Effector memory CD8-positive, alpha-beta T cell (primary cell): ENCODE measurements at places on chromosomes 7 and 10.

- no peaks in the 10 kb centered on the region for H3K27me3 ChIP-seq
- H3K4me1 ChIP-seq = no peaks in the 10 kb centered on the region
- H3K27ac ChIP-seq = no peak overlapping the region
- no peaks in the 10 kb centered on the region for H3K36me3 ChIP-seq
- no peak overlapping the region for H3K4me3 ChIP-seq
- no peak for DNase-seq
These were observed 19.5 kb downstream of the TSPAN33 start for GRCh38 chr7:129163875-129164544.

GRCh38 chr10:87846023-87846422 is 17.3 kb downstream of the KLLN start:
- no peak overlapping the region for H3K4me3 ChIP-seq
- peaks cover 3% of the 10 kb centered on the region for H3K36me3 ChIP-seq
- no peaks in the 10 kb centered on the region for H3K27me3 ChIP-seq
- no peak for DNase-seq
- H3K27ac ChIP-seq = no peak overlapping the region
- H3K4me1 ChIP-seq = no peaks in the 10 kb centered on the region

GRCh38 chr10:119205894-119206602 is 1.3 kb upstream of the GRK5 start:
- H3K27ac ChIP-seq = peak overlapping the region; percentile 93
- H3K27me3 ChIP-seq = no peaks in the 10 kb centered on the region
- peaks cover 24% of the 10 kb centered on the region for H3K4me1 ChIP-seq
- H3K36me3 ChIP-seq = peaks cover 13% of the 10 kb centered on the region
- DNase-seq = peak; percentile 8
- H3K4me3 ChIP-seq = peak overlapping the region; percentile 79

- H3K4me1 ChIP-seq = peaks cover 72% of the 10 kb centered on the region
- H3K27ac ChIP-seq = peak overlapping the region; percentile 60
- H3K4me3 ChIP-seq = peak overlapping the region; percentile 5
- H3K36me3 ChIP-seq = peaks cover 32% of the 10 kb centered on the region
These were observed 9.6 kb downstream of the EPC1 start for GRCh38 chr10:32337350-32337749.

GRCh38 chr7:2771274-2771731 is 72.8 kb downstream of the GNA12 start:
- H3K4me1 ChIP-seq = no peaks in the 10 kb centered on the region
- H3K36me3 ChIP-seq = no peaks in the 10 kb centered on the region
- DNase-seq = no peak
- H3K27ac ChIP-seq = no peak overlapping the region

- H3K4me3 ChIP-seq = no peak within 1 kb of the TSS
- no peak for DNase-seq
- H3K36me3 ChIP-seq = no peaks in the 10 kb centered on the region
- H3K27me3 ChIP-seq = peaks cover 83% of the 10 kb centered on the region
- no peak within 1 kb of the TSS for H3K27ac ChIP-seq
These were observed at the start of gene PTF1A for GRCh38 chr10:23191764-23192711. Gene PTF1A, plus strand, starts transcription at chr10:23192312. Its CDS starts 219 bp downstream, at chr10:23192531.

GRCh38 chr10:89555688-89556445 is 20.5 kb upstream of the SLC16A12 start:
- H3K36me3 ChIP-seq = no peaks in the 10 kb centered on the region
- peaks cover 31% of the 10 kb centered on the region for H3K27me3 ChIP-seq
- H3K4me3 ChIP-seq = no peak overlapping the region
- H3K27ac ChIP-seq = no peak overlapping the region

DNA sequence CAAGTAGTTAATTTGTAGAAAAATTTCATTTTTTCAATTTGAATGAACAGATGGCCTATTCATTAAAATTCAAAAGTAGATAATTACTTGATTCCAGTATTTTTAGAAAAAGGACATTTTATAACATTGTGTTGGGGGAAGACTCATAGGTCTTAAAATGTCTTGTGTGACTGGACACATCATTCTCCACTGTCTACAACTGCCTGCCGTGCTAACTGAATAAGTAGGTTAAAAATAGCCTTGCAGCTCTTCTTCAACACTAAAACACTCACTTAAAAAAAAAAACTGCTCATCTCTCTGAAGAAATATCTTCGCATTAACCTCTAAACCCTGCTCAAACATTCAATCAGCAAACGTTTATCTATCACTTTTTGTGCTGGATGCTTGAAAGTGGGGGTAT is 253.8 kb downstream of the CSTF2T start:
- H3K4me3 ChIP-seq = no peak overlapping the region
- no peaks in the 10 kb centered on the region for H3K27me3 ChIP-seq
- no peak for DNase-seq

GRCh38 chr10:131852176-131852822 is 48.5 kb upstream of the PPP2R2D start:
- no peak overlapping the region for H3K27ac ChIP-seq
- H3K27me3 ChIP-seq = peaks cover 30% of the 10 kb centered on the region
- H3K4me1 ChIP-seq = no peaks in the 10 kb centered on the region
- H3K36me3 ChIP-seq = no peaks in the 10 kb centered on the region

GRCh38 chr10:126804396-126804795 is 100.8 kb upstream of the DOCK1 start:
- DNase-seq = no peak
- H3K4me1 ChIP-seq = no peaks in the 10 kb centered on the region
- no peaks in the 10 kb centered on the region for H3K36me3 ChIP-seq
- H3K4me3 ChIP-seq = no peak overlapping the region
- no peaks in the 10 kb centered on the region for H3K27me3 ChIP-seq

DNA sequence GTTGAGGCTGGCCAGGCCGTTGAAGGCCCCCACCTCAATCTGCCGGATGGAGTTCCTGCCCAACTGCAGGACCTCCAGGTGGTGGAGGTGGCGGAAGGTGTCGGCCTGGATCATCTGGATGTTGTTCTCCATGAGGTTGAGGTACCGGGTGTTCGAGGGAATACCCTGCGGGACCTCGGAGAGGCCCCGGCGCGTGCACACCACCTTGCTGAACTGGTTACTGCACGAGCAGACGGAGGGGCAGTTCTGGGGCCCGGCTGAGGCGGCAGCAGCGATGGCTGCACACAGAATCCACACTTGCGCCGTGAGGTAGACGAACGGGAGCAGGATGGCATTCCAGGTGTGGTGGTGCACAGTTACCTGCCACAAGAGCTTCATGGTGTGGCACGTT is 979 bp downstream of the LRRC4 start:
- peak overlapping the region; percentile 72 for H3K4me3 ChIP-seq
- DNase-seq = no peak
- peak overlapping the region; percentile 41 for H3K27ac ChIP-seq
- H3K27me3 ChIP-seq = peaks cover 6% of the 10 kb centered on the region
- peaks cover 14% of the 10 kb centered on the region for H3K36me3 ChIP-seq
- H3K4me1 ChIP-seq = peaks cover 29% of the 10 kb centered on the region

DNA sequence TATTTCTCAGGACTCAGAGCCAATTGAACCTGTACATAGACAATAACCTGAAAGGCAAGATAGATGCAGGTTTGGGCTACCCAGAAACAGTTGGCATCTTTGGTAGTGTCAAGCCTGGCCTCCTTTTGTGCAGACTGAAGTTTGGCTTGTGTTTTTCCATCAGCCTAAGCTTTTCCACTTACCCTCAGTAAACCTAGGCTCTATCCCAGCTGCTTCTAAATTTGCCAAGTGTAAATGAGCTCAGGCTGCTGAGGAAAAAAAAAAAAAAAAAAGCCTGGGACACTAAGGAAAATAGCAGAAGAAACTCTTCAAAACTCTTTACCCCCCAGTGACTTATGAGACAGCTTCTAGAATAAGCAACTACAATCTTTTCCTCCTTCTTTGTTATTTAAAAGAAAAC is 316.3 kb upstream of the SORCS1 start:
- H3K36me3 ChIP-seq = no peaks in the 10 kb centered on the region
- no peaks in the 10 kb centered on the region for H3K4me1 ChIP-seq
- no peak for DNase-seq
- H3K27ac ChIP-seq = no peak overlapping the region
- no peak overlapping the region for H3K4me3 ChIP-seq
- no peaks in the 10 kb centered on the region for H3K27me3 ChIP-seq

DNA sequence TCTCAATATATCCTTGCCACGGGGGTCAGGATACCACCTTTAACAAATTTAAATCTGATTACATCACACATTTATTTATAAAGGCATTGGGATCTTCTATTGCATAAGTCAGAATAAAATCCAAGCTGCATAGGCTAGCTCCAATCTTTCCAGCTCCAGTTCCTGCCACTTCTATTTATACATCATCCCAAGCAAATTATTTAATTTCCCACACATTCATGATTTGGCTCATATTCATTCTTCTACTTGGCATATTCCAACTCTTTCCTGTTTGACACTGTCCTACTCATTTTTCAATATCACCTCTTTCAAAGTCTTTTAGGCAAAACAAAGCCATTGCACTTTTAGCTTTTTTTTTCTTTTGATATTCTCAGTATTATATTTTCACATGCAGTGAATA is 579.0 kb upstream of the FZD8 start:
- no peaks in the 10 kb centered on the region for H3K36me3 ChIP-seq
- no peak overlapping the region for H3K27ac ChIP-seq
- H3K4me3 ChIP-seq = no peak overlapping the region
- DNase-seq = no peak
- no peaks in the 10 kb centered on the region for H3K27me3 ChIP-seq

DNA sequence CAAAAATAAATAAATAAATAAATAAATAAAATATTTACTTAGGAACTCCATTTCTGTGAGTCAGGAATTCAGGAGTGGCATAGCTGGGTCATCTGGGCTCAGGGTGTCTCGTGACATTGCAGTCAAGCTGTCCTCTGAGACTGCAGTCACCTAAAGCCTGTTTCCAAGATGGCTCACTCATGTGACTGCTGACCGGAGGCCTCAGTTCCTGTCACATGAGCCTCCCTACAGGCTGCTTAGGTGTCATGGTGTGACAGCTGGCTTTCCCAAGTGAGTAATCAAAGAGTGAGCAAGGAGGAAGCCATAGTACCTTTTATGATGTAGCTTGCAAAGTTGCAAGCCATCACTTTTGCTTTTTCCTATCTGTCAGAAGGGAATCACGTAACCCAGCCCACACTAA is 128.6 kb upstream of the KCTD7 start:
- no peaks in the 10 kb centered on the region for H3K4me1 ChIP-seq
- no peak overlapping the region for H3K4me3 ChIP-seq
- no peak overlapping the region for H3K27ac ChIP-seq
- no peaks in the 10 kb centered on the region for H3K27me3 ChIP-seq

DNA sequence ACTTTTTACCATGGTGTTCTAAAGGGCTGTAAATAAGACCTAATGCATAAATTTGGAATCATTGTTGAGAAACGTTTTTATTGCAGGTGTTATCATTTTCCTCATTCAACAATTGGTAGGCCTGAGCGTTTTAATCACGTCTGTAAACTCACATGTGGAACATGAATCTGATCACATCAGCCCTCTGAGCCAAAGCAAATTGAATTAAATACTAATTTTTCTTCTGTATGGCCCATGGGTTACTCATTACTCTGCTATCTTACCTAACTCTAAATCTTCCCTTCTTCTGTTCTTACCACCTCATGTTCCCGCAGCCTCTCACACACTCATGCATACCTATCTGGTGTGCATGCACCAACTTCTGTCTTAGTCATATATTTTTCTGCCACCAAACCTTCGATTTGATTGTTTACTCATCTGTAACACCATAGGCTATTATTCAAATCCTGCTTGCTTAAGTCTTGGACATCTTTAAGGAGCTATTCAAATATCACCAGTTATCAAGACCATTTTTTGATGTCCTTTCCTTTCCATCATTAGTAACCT is 82.3 kb downstream of the NXPH1 start:
- H3K4me3 ChIP-seq = no peak overlapping the region
- no peaks in the 10 kb centered on the region for H3K4me1 ChIP-seq
- H3K36me3 ChIP-seq = no peaks in the 10 kb centered on the region
- DNase-seq = no peak
- H3K27ac ChIP-seq = no peak overlapping the region
- no peaks in the 10 kb centered on the region for H3K27me3 ChIP-seq

DNA sequence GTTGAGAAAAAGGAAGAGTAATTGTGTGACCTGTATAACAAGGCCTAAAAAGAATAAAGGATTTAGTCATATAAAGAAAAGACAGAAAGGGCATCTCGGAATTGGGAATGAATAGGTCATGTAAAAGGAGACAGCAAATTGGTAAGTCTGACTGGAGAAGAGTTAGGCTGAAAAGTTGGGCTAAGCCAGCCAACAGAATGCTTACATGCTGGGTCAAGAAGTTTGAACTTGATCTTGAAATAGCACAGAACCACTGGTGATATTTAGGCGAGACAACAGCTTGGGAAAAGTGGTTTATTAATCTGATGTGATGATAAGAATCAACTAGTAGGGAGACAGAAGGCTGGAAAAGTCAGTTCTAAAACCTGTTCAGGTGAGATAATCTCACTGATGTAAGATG is 4.8 kb downstream of the IDE start:
- peaks cover 29% of the 10 kb centered on the region for H3K36me3 ChIP-seq
- H3K4me3 ChIP-seq = no peak overlapping the region
- DNase-seq = no peak
- no peaks in the 10 kb centered on the region for H3K27me3 ChIP-seq
- H3K4me1 ChIP-seq = peaks cover 41% of the 10 kb centered on the region

DNA sequence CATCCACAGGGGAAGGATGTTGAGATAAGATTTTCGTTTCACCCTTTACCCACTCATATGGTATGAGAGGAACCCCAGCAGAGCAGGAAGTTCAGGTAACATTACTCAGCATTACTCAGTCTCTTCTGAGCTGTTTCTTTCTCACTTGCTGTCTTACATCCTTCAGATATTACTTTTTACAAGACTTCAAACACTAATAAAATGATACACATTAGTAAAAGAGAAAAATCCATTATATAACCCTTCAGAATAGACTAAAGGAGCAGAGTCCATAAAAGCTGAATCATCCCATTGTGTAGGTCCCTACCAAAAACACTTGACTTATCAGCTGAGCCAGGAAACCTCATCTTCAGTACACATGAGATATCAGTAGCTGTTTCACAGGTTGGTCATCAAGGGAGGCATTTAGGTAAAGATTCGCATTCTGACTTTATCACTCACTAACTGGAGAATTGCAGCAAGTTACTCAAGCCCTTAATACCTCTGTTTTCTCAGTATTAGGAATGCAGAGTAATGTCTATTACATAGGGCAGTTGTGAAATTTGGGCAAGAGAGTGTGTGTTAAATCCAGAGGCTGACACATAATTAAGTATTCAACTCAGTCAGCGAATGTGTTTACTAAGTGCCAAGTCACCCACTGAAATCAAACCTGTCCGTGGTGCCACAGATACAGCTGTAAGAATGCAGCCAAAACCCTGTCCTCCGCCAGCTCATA is 44.7 kb downstream of the KLF6 start:
- H3K27ac ChIP-seq = peak overlapping the region; percentile 96
- no peaks in the 10 kb centered on the region for H3K36me3 ChIP-seq
- no peaks in the 10 kb centered on the region for H3K27me3 ChIP-seq
- DNase-seq = no peak
- H3K4me3 ChIP-seq = peak overlapping the region; percentile 8

DNA sequence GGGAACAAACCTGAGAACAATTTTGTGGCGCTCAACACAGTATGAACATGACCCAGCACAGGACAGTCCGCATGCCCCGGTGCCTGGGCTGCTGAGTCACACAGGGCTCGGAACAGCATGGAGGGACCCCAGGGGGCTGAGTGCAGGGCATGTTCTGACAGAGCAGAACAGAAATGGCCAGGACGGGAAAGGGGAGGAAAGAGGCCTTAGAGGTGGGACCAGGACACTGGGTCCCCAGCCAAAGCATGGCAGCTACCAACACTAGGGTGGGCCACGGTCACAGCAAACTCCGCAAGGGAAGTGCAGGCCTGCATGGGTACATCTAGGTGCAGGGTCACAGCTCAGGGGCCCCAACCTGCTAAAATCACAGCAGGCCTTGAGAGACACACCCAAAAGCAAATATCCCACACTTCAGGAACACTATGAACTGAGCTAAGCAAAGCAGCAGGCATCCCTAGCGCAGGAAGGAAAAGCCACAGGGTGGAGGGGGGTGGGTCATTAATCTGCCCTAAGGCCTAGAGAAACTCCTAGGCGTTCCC is 5.6 kb downstream of the IMPDH1 start:
- no peak for DNase-seq
- no peak overlapping the region for H3K27ac ChIP-seq
- H3K36me3 ChIP-seq = peaks cover 26% of the 10 kb centered on the region
